ENCODE measurements at places on chromosomes 11 and 22.

DNA sequence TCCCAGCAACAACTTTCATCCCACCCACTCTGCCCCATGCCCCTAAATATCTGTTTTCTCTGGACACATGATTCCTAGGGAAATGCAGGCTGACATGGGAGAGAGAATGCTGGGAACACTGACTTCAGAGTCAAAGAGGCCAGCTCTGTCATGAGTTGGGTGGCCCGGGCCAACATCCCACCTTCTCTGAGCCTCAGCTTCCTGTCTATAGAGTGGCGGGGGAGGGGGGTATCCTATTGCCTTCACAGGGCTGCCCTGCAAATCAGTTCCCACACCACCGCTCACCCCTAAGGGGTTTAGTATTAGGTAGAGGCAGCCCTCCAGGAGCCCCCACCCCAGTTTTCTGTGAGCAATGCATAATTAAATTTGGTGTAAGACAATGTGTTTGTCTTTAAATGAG, 175.0 kb upstream of the NCAM1 start:
- no peak for DNase-seq

GRCh38 chr11:6459099-6459450, 14.7 kb downstream of the TRIM3 start:
- DNase-seq = no peak

DNA sequence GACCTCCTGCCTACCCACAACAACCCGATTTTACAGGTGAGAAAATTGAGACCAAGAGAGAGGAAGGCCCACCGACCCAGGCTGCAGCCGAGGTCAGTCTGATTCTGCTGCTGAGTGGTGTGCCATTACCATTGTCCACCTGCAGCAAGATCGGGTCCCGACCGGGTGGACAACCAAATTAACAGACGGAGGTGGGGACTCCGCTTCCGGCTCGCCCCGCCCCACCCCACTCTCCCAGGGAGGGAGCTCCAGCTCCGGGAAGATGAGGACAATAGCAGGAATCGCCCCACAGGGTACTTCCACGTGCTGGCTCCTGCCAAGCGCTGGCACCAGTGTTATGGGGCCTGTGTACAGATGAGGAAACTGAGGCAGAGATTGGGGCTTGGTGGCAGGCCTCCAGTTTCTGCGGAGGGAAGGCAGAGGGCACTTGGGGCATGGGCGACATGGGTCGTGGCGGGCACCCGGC, 425 bp upstream of the KDELR3 start:
- no peak for DNase-seq

DNA sequence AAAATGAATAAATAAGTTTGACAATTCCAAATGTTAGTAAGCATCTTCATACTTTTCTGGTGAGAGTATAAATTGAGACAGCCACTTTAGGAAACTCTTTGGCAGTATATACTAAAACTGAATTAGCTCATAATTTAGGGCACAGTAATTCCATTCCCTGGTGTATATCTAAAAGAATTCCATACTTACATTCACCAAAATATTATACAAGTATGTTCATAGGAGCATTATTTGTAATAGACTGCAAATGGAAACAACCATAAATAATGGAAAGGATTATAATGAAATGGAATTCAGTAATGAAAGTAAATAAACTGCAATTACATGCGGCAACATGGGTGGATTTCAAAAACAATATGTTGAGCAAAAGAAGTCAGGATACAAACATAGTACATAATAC, 315.8 kb upstream of the LRRC4C start:
- DNase-seq = no peak

GRCh38 chr11:28838741-28839140, 730.6 kb downstream of the METTL15 start:
- no peak for DNase-seq

DNA sequence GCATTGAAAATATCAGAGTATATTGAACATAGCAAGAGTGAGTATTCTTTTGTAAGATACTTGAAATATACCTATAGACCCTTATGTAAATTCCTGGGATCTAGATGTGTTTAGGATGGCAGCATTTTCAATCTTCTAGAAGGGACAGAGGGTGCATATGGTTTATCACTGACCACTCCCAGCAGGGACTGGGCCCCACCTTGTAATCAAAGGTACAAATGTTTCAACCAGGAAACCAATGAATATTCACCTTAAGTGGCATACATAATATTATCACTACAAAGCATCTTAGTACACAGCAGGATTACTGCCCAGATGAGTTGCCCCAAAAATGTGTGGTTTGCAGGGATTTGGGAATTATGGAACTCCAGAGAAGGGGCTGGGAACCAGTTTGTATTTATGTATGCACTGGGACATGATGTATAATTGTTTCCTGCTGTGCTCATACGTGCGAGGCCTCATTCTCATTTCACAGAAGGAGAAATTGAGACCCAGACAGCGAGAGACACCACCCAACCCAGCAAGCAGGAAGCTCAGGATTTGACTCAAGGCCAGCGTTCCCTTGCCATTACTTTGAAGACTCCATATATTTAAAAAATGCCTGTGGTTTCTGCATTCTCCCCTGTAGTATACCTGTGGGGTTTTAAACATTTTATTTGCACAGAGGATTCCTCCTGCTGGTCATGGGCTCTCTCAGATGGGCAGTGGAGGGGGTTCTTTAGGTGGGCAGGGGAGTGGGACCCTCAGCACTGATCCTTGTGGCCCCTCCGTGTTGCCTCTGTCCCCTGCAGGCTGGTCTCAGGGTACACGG, 5.2 kb downstream of the APOL4 start:
- DNase-seq = no peak

GRCh38 chr11:74731301-74732094, at the start of gene CHRDL2:
TSS of gene CHRDL2 (minus strand) at chr11:74731426. CDS start at chr11:74730888, 538 bp downstream.
- peak; percentile 16 for DNase-seq

DNA sequence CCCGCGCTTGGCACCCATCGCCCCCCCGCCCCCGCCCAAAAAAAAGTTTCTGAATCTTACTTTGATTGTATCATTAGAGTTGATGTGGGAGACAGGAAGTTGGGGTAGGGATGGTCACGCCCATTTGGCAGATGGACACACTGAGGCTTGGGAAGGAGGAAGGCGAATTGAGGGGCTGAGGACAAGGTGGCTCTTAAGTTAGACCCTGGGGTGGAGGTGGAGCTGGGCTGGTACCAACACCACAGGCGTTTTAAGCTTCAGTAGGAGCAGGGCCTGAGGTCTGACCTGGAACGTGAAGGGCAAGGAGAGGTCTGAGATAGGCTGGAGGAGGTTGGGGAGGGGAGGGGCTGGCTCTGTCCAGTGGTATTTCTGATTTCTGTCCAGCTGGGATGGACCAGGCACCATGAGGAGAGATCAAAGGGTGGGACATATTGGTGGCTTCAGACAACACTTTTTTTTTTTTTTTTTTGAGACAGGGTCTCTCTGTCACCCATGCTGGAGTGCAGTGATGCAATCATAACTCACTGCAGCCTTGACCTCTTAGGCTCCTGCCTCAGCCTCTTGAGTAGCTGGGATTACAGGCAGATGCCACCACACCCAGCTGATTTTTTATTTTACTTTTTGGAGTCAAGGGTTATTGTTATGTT, 799 bp upstream of the CDC42BPG start:
- no peak for DNase-seq

Measured in suppressor macrophage treated with lipopolysaccharide for 4 hours (primary cell).